ENCODE measurements at places on chromosomes 7 and 10. TPM values are rescaled to one million over a fixed set of nuclear protein-coding genes. Genes with fewer than 3 reads are reported as not detected.

The PTF1A gene
- total RNA-seq, result not detected

The EBLN1 gene
- not detected for total RNA-seq

The PRSS2 gene
- total RNA-seq, result not detected

The NPY gene
- total RNA-seq, result not detected

The SH2B2 gene
- total RNA-seq, result 1.8 TPM

The XRCC2 gene
- 15.8 TPM for total RNA-seq

The NKX1-2 gene
- not detected for total RNA-seq

GRCh38 chr7:26454180-26454579, 162.5 kb downstream of the SNX10 start:
- no peak for DNase-seq
- no peak overlapping the region for H3K27ac ChIP-seq
- H3K36me3 ChIP-seq, result no peaks in the 10 kb centered on the region
- H3K4me1 ChIP-seq, result no peaks in the 10 kb centered on the region
- no peaks in the 10 kb centered on the region for H3K27me3 ChIP-seq
- no peak overlapping the region for H3K4me3 ChIP-seq

DNA sequence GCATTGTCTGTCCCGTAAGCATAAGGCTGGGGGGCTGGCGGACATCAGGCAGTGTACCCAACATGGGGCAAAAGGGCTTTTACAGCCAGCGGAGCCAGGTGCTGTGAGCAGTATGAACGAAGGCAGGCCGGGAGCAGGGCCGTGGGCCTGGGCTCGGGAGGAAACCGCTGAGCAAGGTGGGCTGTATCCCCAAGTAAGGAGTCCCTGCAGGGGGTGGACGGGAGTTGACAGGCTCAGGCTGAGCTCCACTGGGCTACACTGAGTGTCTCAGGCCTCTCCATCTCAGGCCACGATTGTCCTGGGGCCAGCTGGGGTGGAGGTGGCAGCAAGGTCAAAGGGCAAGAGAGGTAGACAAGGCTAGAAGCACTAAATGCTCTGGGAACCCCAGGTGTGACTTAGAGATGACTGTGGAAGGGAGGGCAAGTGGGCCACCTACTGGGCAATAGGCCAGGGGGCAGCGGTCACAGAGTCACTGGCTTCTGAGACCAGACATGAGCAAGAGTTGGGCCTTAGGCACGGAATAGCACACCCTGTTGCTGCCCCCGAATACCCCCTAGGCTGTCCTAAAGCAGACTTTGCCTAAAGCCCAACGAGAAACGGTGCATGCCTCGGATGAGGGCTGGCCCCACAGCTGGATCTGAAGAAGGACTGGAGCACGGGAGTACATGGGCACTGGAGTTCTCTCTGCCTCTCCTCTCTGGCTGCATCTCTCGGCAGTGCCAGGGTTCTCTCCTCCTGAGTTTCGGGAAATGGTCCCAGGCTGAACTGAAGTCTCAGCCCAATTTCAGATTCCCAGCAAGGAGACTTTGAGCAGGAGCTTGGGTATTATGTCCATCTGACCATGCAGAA, 10.8 kb upstream of the RAMP3 start:
- H3K27ac ChIP-seq, result no peak overlapping the region
- H3K4me1 ChIP-seq, result no peaks in the 10 kb centered on the region
- no peaks in the 10 kb centered on the region for H3K36me3 ChIP-seq
- no peaks in the 10 kb centered on the region for H3K27me3 ChIP-seq
- no peak overlapping the region for H3K4me3 ChIP-seq
- DNase-seq, result no peak

- H3K27me3 ChIP-seq, result peaks cover 8% of the 10 kb centered on the region
Observed at GRCh38 chr10:49620841-49621378, 7.1 kb downstream of the CHAT start.

GRCh38 chr7:40733114-40733513, 598.3 kb downstream of the SUGCT start:
- no peaks in the 10 kb centered on the region for H3K27me3 ChIP-seq
- no peak overlapping the region for H3K27ac ChIP-seq

DNA sequence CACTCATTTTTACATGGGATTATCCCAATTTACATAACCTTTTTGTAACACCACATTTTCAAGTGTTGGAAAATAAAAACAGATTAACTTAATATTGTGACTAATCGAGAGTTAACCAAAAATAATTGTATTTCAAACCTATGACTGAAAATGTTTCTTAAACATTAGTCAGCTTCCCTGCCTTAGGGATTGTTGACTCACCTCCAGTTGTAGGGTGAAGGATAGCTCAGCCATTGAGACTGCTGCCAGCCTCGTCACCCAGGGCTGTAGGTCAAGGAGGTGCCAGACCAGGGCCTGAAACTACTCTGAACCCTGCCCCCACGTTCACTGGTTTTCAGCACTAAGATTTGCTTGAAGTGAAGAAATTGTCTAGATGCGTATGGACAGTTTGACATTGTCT, 351.2 kb downstream of the GFRA1 start:
- no peaks in the 10 kb centered on the region for H3K4me1 ChIP-seq
- H3K27me3 ChIP-seq, result no peaks in the 10 kb centered on the region
- DNase-seq, result no peak

DNA sequence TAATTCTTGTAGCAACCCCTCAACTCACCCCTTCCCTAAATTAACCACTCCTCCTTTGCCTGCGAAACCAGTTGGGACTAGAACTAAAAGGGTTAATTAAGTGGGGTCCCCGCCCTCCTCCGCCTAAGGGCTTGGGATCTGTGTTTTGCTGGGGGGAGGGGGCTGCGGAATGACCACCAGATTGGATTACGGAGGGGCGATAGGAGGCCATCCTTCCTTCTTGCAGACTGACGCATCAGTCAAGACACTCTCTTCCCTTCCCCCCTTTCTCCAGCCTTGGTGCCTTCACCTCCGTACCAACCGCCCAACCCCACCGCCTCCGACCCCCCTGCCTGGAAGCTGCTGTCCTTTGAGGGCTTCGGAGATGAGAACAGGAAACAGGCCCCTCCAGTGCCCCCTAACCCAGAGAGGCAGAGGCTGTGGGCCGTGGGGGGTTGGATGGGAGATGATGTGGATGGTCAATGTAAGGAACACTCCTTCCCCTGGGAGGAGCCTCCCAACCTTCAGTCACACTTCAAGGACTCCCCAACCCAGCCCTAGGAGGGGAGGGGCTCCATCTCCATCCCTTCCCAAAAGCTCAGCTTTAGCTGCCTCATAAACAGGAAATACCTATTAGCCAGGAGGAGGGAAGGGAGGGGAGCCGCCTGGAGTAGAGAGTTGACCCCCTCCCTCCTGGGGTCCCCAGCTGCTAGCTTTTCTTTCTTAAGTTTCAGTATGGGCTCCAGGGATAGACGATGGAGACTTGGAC, 997 bp upstream of the LDB1 start:
- peak overlapping the region; percentile 90 for H3K4me3 ChIP-seq
- peak overlapping the region; percentile 96 for H3K27ac ChIP-seq
- no peaks in the 10 kb centered on the region for H3K36me3 ChIP-seq
- no peak for DNase-seq
- H3K4me1 ChIP-seq, result peaks cover 47% of the 10 kb centered on the region

- H3K27me3 ChIP-seq, result no peaks in the 10 kb centered on the region
- no peak overlapping the region for H3K27ac ChIP-seq
- no peak for DNase-seq
Observed at GRCh38 chr7:33674804-33675411, 230.4 kb upstream of the BMPER start.

GRCh38 chr10:125201791-125202622, 41.6 kb upstream of the CTBP2 start:
- H3K36me3 ChIP-seq, result no peaks in the 10 kb centered on the region
- DNase-seq, result no peak
- no peak overlapping the region for H3K27ac ChIP-seq
- H3K4me3 ChIP-seq, result no peak overlapping the region

DNA sequence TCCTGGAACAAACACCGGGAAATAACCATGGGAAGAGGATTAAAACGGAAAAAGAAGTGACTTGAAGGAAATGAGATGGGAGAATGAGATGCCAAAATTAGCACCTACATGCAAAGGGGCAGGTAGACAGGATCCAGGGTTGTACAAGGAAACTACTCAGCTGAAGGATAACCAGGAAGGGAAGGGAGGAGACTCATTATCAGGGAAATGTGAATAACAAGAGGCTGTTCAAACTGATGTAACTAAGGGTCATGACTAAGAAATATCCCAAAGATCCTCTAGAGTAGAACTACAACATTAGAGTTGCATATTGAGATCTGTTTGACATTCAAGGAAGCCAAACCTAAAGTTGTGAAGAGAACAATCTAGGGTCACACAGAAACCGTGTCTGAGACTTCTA, 166.2 kb upstream of the SP8 start:
- H3K27ac ChIP-seq, result no peak overlapping the region
- no peaks in the 10 kb centered on the region for H3K36me3 ChIP-seq
- H3K27me3 ChIP-seq, result no peaks in the 10 kb centered on the region
- H3K4me3 ChIP-seq, result no peak overlapping the region
- no peaks in the 10 kb centered on the region for H3K4me1 ChIP-seq
- no peak for DNase-seq

GRCh38 chr7:7695111-7695817, 23.1 kb downstream of the RPA3 start:
- H3K4me1 ChIP-seq, result peaks cover 5% of the 10 kb centered on the region
- DNase-seq, result no peak
- no peaks in the 10 kb centered on the region for H3K27me3 ChIP-seq

GRCh38 chr10:61195211-61195610, 251.2 kb upstream of the RHOBTB1 start:
- H3K27me3 ChIP-seq, result no peaks in the 10 kb centered on the region
- no peak overlapping the region for H3K4me3 ChIP-seq
- H3K4me1 ChIP-seq, result no peaks in the 10 kb centered on the region
- no peak for DNase-seq
- H3K27ac ChIP-seq, result no peak overlapping the region

DNA sequence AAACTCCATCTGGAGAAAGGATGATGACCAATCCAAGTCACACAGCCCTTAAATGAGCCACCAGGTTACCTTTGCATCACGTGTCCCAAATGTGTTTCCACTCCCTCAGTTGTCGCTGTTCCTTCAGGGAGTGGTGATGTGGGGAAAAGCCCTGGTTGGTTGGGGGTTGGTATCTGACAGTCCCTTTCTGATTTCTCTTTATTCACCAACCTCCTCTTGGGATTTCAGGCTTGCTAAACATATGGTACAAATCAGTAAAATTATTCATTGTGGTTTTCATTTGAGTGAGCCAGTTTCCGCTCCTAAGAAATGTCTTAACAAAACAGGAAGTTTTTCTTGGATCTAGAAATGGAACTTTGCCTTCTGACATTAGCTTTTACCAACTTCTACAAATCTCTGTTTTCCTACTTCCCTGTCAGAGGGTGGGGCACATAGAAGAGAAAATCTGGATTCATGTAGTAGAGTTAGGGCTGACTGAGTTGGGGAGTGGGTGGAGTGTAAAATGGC, 40.0 kb upstream of the KMT2E start:
- H3K27ac ChIP-seq, result no peak overlapping the region
- no peak overlapping the region for H3K4me3 ChIP-seq
- DNase-seq, result no peak
- H3K36me3 ChIP-seq, result no peaks in the 10 kb centered on the region
- H3K27me3 ChIP-seq, result no peaks in the 10 kb centered on the region

GRCh38 chr7:98483964-98484545, 83.2 kb upstream of the BAIAP2L1 start:
- H3K36me3 ChIP-seq, result no peaks in the 10 kb centered on the region
- no peak for DNase-seq
- no peak overlapping the region for H3K27ac ChIP-seq
- no peak overlapping the region for H3K4me3 ChIP-seq
- H3K27me3 ChIP-seq, result no peaks in the 10 kb centered on the region

DNA sequence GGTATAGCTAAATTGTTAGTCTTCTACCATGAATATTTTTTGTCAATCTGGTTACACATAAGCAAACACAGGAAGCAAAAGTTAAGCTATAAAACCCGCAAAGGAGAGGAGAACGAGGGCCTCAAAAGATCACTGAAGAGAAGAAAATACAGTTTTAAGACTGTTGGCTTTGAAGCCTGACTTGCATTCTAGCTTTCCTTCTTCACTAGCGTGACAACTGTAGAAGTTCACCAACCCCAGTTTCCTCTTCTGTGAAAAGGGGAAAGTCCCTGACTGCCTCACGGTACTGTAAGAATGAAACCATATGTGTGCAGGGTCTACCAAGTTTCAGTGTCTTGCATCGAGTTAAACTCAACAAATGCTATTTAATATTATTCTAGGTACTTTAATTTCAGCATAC, 7.5 kb upstream of the LRRN3 start:
- H3K27me3 ChIP-seq, result no peaks in the 10 kb centered on the region
- H3K36me3 ChIP-seq, result no peaks in the 10 kb centered on the region
- no peak overlapping the region for H3K27ac ChIP-seq
- no peak for DNase-seq
- H3K4me3 ChIP-seq, result no peak overlapping the region
- H3K4me1 ChIP-seq, result peaks cover 41% of the 10 kb centered on the region

DNA sequence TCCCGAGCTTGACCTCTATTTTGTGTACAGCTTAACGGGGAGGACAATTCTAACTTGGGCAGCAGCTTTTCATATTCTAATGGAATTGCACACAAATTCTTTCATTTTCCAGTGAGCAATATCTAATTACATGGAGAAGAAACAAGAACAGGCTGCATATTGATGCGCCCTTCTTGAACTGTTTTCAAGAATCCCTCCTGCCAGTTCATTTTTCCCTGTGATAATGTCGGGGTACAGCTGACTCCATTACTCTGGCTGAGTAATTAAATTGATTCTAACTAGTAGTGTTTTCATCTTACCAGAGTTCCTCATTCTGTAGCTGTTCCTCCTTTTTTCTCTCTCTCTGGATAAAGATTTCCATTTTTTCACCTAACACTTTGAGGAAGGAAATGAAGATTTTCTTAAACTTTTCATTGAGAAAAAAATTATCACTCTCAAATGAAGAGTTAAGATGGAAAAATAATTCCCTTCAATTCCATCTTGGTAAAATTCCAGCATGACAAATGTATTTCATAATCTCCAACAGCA, 190.9 kb downstream of the FANK1 start:
- H3K27me3 ChIP-seq, result no peaks in the 10 kb centered on the region
- H3K4me3 ChIP-seq, result no peak overlapping the region
- no peak for DNase-seq
- H3K27ac ChIP-seq, result no peak overlapping the region
- no peaks in the 10 kb centered on the region for H3K4me1 ChIP-seq

- H3K4me3 ChIP-seq, result no peak overlapping the region
- H3K36me3 ChIP-seq, result no peaks in the 10 kb centered on the region
- no peak for DNase-seq
Observed at GRCh38 chr7:13179011-13179582, 491.7 kb downstream of the ARL4A start.

DNA sequence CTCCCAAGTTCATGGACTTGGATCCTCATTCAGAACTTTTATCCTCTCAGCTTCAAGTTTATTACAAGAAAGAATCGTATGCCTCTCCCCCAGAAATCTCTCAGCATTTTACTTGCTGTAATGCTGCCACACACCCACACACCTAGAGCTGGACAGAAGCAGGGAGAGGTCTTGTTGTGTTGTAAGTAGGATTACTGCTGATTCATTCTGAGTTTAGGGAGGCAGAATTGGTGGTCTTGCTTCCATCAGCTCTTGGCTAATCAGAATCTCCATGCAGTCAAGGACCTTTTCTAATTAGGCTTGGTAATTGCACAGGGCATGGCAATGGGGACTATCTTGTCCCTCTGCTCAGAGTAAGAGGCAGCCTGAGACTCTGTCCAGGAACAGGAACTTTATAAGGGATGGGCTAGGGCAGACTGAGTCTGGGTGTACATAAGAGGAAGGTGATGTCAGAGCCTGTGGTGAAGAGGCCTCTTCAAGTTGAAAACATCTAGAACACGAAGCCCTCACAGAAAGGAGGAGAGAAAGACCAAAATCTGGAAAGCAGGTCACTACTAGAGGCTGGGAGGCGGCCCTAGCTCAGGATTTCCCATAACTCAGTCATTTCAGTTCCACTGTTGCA, 7.0 kb upstream of the PTPRE start:
- no peaks in the 10 kb centered on the region for H3K27me3 ChIP-seq
- no peak for DNase-seq
- no peaks in the 10 kb centered on the region for H3K4me1 ChIP-seq
- H3K4me3 ChIP-seq, result no peak overlapping the region
